Fibroblast of mammary gland (primary cell): ENCODE measurements at places on chromosomes 2 and 18.

DNA sequence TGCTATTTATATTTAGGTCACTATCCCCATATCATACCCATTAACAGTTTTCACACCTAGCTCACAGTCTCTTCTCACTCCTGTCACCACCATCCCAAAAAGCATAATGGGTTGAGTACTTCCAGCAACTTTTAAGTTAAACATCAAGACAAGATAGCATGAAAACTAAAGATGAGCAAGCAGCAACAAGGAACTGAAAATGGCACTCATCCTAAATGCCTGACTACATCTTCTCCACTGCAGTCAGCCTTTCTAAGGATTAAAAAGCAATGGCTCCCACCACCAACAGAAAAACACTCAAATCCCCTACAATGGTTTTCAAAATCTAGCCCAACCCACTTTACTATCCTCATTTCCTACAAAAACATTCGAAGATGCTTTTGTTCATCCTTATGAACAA lies 38.2 kb downstream of the CUL3 start:
- DNase-seq = no peak

- peak; percentile 63 for DNase-seq
Observed at GRCh38 chr2:37984589-37984988, 59.5 kb downstream of the RMDN2 start.

- peak; percentile 27 for DNase-seq
Observed at GRCh38 chr2:101296371-101296770, 12.1 kb downstream of the RNF149 start.

GRCh38 chr18:22165049-22165602 lies 4.3 kb upstream of the GATA6 start:
- DNase-seq = no peak

- DNase-seq = no peak
Observed at GRCh38 chr2:26658691-26659346, 17.7 kb upstream of the CIB4 start.

GRCh38 chr2:238847841-238848690 lies at the start of gene TWIST2:
Gene TWIST2, plus strand, starts transcription at chr2:238848085. Its CDS starts 131 bp downstream, at chr2:238848216.
- DNase-seq = peak; percentile 94
